ENCODE measurements at places on chromosomes 4 and X.

- no peak for DNase-seq
Measured at GRCh38 chrX:135453381-135453780, 31.6 kb downstream of the SMIM10L2A start.

- DNase-seq = no peak
Measured at GRCh38 chrX:22378296-22378695, 105.6 kb downstream of the CBLL2 start.

- no peak for DNase-seq
Measured at GRCh38 chrX:129522184-129523078, 859 bp downstream of the SMARCA1 start.

GRCh38 chrX:10246846-10247245 lies 90.1 kb downstream of the CLCN4 start:
- no peak for DNase-seq

DNA sequence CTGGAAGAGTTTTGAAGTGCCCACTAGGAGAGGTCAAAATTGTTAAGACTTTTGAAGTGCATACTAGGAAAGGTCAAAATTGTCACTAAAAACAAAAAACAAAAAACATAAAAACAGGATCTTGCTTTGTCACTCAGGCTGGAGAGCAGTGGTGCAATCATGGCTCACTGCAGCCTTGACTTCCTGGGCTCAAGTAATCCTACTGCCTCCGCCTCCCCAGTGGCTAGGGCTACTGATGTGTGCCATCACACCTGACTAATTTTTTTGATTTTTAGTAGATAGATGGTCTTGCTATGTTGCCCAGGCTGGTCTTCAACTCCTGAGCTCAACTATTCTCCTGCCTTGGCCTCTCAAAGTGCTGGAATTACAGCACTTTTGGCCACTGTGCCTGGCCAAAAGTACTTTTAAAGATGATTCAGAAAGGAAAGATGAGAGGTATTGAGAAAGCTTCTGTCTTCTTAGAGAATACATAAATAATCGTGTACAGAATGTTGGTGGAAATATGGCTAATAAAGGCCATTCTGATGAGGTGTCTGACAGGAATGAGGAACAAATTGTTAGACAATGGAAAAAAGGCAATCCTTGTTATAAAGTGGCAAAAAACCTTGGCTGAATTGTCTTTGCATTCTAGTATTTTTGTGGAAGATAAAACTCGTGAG lies 43.3 kb upstream of the STX18 start:
- no peak for DNase-seq

- DNase-seq = peak; percentile 7
Measured at GRCh38 chrX:136711147-136711546, 63.2 kb downstream of the CD40LG start.

DNA sequence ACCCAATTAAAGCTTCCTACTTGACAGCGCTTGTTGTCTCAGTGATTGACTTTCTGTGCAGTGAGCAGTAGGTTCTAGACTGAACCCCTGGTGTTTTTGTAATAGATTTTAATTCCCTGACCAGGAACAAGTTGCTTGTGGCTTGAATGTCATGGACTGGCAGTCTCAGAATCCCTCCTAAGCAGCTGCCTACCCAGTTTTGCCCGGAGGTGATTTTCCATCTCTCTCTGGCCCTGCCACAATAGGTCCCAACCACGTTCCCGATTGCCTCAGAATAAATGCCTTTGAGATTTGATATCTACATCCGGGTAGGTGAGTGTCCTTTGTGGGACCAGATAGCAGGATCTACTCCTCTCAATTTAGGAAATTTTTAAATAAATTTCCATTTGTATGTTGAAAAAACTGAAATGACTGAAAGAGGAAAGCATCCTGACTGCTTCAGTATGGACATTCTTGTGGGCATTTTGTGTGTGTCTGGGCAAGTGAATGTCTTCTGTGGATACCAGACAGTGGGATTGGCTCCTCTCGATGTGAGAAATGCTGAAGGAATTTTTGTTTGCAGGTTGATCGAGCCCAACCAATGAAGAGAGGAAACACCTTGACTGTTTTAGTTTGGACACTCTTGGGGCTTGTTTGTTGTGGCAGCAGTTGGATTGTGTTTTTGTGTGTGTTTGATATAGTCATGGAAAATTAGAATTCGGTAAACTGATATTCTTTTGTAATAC lies 1607.4 kb downstream of the C4orf33 start:
- DNase-seq = no peak
